Pons (tissue), 1 donor: ENCODE measurements at places on chromosomes 5 and 9.
A peak's percentile ranks its signal among the peaks of the same experiment; 100 is the strongest.

GRCh38 chr5:147734894-147735293, 47.6 kb downstream of the JAKMIP2 start:
- no peak for DNase-seq

- peak; percentile 79 for DNase-seq
These were observed 4.2 kb downstream of the ADAM19 start for GRCh38 chr5:157571357-157571827.

DNA sequence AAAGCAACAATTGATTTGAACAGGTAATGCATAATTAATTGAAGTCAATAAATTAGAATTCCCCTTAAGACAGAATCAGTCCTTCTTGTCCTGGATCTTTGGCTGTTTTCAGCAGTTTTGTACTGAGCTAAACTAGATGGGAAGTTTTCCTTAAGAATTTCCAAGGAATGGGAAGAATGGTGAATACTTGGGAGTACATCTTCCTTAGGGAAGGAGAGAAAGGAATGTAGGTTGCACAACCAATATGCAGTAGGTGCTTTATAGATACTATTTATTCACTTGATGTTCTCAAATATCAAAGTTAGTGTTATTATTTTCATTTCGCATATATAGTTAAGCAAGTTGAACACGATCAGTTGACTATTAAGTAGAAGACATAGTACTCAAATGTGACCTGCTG, 183.5 kb upstream of the MAP1B start:
- DNase-seq: no peak

DNA sequence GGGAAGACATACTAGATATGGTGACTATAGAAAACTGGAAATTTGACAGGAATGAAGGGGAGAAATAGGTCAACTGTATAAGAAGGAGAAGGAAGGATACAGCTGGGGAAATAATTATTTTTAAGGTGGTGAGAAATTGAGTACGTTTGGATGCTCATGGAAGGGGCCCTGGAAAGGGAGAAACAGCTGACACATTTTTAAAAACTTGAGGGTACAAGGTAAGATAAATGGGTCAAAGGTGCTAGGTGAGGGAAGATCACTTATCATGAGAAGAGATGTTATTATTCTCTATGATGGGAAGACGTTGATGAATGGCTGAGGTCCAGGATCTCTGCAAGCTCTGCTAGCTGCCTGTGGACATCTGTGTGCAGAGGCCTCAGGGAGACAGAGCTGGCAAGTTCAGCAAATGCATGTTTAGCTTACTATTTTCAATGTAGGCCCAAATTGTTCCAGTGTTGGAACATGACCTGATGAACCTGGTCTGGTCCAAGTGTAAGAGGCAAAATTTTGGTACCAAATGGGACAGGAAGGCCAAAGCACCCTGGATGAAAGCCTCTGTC, 181.7 kb downstream of the MTRR start:
- no peak for DNase-seq

GRCh38 chr5:43363445-43364152, 48.6 kb downstream of the CCL28 start:
- DNase-seq: no peak

GRCh38 chr9:98477884-98478283, 222.4 kb upstream of the TBC1D2 start:
- DNase-seq: no peak

GRCh38 chr9:125694478-125694877, 12.5 kb downstream of the MAPKAP1 start:
- no peak for DNase-seq

GRCh38 chr9:68555437-68556150, 14.9 kb upstream of the TMEM252 start:
- DNase-seq: no peak

GRCh38 chr9:6811436-6811835, 53.7 kb downstream of the KDM4C start:
- DNase-seq: no peak

- no peak for DNase-seq
These were observed 13.2 kb downstream of the CMYA5 start for GRCh38 chr5:79702606-79703380.

DNA sequence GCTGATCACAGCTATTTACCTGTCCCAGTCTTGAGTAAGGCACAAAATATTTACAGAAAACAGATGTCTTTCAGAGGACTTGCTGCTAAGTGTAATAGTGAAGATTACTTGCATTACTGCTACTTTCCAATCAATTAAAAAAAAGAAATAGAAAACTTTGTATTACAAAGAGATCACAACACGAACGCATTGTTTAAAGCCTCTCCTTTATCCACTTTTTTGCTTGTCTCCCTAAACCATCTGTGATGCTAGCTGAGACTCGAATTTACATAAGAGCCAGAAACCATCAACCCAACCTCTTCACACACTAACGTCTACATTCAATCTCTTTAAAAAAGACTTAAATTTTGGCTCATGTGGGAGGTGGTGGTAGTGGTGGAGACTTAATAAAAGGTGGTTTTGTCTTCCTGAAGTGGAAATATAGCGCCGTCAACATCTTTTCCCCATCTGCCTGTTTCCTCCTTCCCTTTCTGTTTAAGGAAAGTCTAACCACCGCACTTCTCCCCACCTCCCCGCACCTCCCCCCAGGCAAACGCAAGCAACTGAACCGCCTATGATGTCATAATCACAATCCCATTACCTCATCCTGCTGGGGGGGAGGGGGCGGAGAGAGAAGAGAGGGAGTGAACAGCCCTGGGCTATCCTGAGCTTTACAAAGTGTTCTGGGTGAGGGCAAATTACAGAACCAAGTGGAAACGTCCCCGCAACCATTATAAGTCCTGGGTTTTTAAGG, 948 bp upstream of the FAM53C start:
- DNase-seq: peak; percentile 89

GRCh38 chr9:76143834-76144233, 250.4 kb downstream of the RFK start:
- DNase-seq: no peak

DNA sequence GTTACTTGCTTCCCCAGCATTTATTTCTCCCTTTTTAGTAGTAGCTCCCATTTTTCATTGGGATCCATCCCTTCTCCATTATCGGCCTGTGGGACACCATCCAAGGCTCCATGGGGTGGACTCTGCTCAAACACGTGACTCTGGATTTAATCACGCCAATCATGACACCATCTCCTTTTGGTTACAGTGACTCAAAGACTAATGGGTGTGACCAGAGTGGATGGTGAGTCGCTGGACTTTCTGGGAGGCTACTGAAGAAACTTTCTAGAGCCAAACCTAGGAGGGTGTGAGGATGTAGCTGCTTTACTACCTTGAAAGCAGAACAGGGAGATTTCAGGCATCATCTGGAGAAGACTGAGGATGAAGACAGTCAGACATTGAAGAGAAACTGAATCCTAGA, 93.1 kb downstream of the PJA2 start:
- DNase-seq: no peak

DNA sequence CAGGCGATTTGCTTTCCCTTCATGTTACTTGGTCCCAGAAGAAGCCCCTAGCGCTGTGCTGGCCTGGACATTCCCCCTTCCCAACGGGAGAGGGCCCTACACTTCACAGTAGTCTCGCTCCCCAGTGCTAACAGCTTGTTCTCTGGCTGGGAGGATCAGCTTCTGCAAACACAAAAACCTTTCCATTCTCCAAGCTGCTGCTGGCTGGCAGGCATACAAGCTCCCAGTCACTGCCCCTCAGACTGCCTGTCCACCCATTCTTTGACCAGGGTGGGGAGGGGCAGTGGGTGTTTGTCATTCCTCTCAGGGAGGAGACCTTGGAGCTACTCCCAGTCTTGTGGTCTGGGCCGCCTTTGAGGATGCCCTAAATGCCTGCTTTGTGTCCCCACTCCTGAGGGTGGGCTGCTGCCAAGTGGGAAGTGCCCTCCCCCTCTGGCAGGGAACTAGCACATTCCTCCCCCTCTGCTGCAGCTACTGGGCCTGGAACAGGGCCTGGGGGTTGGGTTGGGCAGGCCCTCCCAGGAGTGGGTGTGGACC, 20.8 kb downstream of the ENHO start:
- peak; percentile 100 for DNase-seq

DNA sequence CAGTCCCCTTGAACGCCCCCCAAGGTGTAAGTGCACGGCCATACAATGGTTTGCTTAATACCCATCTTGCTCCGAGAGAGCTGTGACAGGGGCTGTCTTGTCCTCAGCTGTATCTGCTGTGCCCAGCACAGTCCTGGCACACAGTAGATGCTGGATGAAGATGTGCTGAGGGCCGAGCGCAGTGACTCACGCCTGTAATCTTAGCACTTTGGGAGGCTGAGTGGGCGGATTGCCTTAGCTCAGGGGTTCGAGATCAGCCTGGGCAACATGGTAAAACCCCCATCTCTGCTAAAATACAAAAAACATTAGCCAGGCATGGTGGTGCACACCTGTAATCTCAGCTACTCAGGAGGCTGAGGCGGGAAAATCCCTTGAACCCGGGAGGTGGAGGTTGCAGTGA, 53.6 kb downstream of the C9orf50 start:
- DNase-seq: no peak

DNA sequence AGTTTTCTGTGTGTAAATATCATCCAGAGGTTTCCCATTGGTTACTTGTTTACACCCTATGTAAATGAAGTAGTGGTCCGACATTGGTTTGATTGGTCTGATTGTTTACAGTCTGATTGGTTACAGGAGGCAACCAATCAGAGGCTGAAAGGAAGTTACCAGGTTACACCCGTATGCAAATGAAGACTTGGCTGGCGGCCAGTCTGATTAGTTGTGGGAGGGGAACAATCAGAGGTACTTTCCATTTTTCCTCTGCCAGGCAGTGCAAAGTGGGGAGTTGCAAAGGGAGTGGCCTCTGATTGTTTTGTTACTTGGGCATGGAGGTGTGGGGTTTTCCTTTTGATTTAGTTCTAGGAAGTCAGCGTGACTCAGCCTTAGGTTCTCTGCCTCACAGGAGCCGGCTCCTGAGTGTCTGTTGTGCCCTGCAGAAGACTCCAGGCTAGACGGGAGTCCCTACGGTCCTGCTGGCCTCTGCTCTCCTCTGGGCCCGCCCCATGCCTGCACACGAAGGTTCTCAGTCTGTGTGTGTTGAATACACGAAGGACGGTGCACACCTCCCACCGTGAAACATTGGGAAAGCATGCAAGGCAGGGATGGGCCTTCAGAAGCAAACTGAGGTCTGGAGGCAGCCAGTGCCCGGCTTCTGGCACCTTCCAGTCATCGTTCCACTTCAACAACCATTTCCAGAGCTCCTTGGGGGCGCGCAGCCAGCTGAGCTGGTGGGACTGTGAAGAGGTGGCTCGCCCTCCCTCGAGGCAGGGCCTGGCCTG, 42.9 kb downstream of the OLFM1 start:
- DNase-seq: no peak

- no peak for DNase-seq
These were observed 1.8 kb upstream of the LNPEP start for GRCh38 chr5:96933764-96934707.

DNA sequence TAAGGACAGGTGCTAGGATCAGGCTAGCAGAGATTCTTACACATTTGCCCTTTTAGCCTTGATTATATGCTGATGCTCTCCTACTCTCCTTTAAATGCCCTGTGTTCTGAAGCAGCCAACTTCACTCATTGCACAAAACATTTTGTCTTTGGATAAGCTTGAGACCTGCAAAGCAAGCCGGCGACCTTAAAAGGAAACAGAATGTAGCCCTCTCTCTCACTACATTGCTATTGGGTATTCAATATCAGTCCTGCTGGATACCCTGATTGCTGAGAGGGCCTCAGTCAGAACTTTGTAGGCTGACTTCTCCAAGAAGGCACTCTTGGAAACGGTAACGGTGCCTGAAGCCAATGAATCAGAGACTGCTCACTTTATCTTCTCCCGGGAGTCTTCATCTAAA, 528.9 kb downstream of the DTWD2 start:
- no peak for DNase-seq

- no peak for DNase-seq
These were observed 228.8 kb downstream of the TLE4 start for GRCh38 chr9:79800578-79800977.

DNA sequence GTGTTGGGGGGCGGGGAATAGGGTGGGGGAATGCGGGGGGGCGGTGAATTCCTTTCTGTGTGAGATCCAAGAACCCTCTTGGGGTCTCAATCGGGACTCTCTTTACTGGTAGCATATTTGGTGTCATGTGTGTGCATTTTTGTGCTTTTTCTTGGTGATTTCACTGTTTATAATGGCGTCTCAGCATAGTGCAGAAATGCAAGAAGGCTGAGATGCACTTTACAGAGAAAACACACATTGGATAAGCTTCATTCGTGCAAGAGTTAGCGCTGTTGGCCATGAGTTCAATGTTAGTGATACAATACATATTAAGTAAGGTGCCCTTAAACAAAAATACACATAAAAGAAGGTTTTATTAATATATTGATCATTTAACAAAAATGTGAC, 771 bp upstream of the ENTPD8 start:
- no peak for DNase-seq

DNA sequence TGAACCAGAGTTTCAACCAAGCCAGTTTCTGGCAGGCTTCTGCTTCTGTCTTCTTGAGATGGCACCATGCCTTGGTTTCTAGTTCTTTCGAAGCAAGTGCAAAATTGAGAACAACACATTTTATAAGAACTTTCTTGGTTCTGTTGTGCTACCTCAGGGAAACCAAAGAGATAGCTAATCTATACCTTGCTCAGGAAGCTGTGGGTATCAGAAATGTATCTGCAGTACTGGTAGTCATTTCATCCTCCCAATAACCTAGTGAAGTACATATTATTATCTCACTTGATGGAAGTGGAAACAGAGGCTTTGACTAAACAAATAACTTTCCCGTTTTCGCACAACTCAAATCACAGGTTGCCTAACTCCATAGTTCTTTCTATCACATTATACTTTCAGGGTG, 246.6 kb downstream of the ENC1 start:
- DNase-seq: no peak

GRCh38 chr9:21968331-21969010, 25.7 kb downstream of the CDKN2A start:
- DNase-seq: no peak

DNA sequence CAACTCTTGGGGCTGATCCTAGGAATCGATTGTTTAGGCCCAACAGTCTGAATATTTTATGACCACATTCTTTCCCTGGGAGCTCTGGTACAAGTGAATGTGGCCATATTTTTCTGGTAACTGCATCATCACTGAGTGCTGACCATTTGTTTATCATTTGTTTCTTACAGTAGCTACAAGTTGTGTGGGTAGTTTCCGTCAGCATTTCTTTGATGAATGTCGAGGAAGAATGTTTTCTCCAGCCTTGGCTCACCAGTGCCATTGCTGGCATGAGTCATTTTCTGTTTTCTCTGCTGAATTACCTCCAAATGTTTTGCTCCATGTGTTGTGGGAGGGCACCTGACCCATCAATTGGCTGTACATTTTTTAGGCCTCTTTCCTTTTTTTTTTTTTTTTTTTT, 14.1 kb upstream of the CARD19 start:
- no peak for DNase-seq

GRCh38 chr9:92438900-92439526, 14.7 kb upstream of the OMD start:
- DNase-seq: peak; percentile 16

GRCh38 chr5:113117543-113118115, 141.0 kb downstream of the DCP2 start:
- no peak for DNase-seq

- peak; percentile 53 for DNase-seq
These were observed at the start of gene PCDHA6 for GRCh38 chr5:140827704-140828361. PCDHA6 (plus strand) TSS chr5:140827960; CDS start chr5:140828092, 132 bp downstream.
